ENCODE measurements at places on chromosomes 5 and 9.

- no peak for DNase-seq
Observed at GRCh38 chr9:136890661-136891060, 4.3 kb downstream of the TRAF2 start.

GRCh38 chr9:38051780-38052546, 17.1 kb downstream of the SHB start:
- DNase-seq, result no peak

DNA sequence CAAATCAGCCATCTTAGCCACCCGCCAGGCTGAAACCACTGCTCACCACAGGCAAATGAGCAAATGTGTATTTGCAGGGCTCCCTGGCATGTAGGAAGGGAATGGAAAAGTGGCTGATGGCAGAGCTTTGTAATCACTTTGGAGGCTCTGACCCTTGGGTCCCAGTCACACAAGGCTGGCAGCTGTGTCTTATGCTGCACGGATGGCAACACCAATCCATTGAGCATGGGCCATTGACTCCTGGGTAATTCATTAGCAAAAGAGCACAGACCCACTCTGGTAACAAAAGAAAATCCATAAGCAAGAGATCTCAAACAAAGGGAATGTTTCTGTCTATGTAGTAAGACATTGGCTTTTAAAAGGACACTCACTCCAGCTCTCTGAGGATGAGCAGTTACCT, 57.6 kb downstream of the SPOCK1 start:
- no peak for DNase-seq

- no peak for DNase-seq
Observed at GRCh38 chr5:179806250-179807048, at the start of gene MGAT4B. Gene MGAT4B, minus strand, starts transcription at chr5:179806866. Its CDS starts 283 bp downstream, at chr5:179806583.

DNA sequence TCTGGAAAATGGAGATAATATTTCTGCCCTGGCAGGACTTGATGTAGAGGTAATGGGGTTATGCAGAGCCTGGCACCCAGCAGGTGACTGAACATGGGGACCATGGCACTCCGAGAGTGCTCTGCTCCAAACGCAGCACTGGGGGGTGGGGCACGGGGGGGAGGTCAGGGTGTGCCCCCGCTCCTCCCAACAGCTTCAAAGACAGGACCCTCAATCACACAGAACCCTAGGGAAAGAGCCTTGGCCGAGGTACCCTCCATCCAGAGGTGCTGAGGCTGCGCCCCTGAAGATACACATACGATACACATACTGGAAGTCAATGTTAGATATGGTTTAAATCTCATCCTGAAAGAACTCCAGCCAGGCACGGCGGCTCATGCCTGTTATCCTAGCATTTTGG, 26.6 kb upstream of the CEP72 start:
- no peak for DNase-seq

DNA sequence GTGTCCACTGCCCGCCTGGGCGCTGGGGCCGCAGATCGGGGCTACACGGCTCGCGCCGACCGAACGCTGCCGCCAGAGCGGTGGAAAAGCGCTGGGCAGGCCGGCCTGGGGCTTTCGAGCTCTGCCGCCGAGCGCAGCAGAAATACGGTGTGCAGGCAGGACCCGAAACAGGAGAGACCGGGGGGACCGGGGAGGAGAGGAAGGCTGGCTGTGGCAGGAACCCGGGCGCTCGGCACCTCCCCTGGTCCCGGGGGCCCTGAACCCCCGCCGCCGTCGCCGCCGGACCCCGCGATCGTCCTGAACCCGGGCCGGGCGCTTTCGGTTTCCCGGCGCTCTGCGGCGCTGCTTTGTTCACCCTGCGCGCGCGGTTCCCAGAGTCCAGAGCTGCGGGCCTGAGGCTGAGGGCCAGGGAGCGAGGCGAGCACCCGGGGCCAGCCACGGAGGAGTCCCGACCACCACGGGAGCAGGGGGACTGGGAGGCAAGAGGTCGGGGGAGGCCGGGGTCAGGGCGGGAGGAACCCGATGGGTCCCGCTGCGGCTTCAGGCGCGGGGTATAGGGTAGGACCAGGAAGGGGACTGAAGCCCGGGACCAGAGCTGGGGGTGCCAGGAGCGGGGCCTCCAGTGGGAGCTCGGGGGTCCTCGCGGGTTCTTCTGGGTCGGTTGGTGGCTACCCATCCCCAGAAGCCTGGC, 12.0 kb downstream of the IRX2 start:
- DNase-seq, result no peak

GRCh38 chr9:3677541-3677940, 151.7 kb upstream of the RFX3 start:
- no peak for DNase-seq

- no peak for DNase-seq
Observed at GRCh38 chr9:2816476-2817141, 27.3 kb downstream of the PUM3 start.

DNA sequence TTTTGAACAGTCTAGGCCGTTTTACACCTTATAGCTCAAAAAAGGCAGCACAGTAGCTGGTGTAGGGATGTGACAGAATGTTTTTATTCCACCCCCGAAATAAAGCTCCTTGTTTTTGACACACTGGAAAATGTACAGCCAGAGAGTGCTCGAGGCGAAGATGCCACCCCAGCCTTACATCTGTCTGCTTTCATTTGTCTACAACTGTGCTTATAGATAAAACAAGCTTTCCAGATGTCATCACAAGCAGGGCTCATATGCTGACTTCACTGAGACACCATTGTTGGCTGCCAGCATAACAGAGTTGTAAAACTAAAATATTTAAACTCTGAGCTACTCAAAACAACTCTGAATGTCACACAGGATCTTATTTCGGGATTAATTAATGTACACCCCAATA, 386.3 kb downstream of the BNC2 start:
- no peak for DNase-seq

DNA sequence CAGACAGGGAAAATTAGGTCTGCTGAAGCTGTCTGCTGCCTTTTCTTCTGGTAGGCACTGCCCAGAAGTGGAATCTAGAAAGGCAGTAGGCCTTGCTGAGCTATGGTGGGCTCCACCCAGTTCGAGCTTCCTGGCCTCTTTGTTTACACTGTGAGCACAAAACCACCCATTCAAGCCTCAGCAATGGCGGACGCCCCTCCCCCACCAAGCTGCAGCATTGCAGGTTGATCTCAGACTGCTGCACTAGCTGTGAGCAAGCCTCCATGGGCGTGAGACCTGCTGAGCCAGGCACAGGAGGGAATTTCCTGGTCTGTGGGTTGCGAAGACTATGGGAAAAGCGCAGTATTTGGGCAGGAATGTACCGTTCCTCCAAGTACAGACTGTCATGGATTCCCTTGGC, 18.5 kb downstream of the AGTPBP1 start:
- no peak for DNase-seq

DNA sequence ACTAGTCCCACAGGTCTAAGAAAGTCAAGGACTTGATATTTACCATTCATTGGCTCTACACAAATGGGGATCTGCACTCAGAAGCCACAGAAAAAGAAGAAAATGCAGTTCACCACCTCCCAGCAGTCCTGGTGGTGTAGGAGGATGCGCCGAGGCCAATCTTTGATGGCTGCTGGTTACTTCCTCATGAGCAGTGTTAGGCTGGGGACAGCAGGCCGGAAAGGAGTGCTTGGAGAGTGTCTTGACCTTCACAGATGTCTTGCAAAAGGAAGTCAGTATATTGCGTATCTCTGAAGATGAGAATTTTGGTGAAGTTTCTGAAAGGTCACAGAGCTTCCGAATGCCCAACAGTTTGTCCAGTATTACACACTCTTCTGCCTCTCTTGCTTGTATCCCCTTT, 597.0 kb downstream of the EBF1 start:
- DNase-seq, result no peak

- DNase-seq, result no peak
Observed at GRCh38 chr9:93950619-93951601, 4.2 kb downstream of the BARX1 start.

DNA sequence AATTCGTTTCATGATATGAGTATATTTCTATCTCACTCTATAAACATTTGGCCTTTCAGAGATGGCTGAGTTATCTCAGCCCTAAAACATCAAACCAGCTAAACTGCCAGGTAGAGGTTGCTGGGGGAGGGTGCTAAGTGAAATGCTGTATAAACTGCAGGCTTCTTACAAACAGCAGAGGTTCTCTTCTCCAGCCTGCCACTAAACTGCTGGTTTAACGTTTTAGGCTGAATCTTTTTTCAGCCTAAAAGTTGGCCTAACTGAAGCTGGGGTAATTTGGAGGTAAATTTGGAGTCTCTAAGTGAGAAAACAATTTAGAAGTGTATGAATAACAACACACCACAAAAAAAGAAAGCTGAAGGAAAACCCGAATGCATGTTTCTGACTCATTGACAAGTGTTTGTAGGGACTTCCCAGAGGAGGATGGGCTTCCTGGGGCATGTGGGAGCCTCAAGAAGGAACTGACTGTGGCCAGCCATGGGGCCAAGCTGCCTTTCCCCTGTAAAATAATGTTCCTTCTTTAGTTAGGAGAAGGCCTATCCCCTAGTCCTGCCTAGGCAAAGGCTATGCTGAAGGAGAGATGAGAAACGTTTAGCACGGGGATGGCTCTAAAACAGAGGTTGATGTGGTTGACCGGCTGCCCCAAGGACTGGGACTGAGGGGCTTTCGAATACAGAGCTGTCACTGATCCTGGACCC, 44.3 kb downstream of the SLC28A3 start:
- peak; percentile 6 for DNase-seq
